ENCODE measurements at places on chromosomes 13 and 19.

DNA sequence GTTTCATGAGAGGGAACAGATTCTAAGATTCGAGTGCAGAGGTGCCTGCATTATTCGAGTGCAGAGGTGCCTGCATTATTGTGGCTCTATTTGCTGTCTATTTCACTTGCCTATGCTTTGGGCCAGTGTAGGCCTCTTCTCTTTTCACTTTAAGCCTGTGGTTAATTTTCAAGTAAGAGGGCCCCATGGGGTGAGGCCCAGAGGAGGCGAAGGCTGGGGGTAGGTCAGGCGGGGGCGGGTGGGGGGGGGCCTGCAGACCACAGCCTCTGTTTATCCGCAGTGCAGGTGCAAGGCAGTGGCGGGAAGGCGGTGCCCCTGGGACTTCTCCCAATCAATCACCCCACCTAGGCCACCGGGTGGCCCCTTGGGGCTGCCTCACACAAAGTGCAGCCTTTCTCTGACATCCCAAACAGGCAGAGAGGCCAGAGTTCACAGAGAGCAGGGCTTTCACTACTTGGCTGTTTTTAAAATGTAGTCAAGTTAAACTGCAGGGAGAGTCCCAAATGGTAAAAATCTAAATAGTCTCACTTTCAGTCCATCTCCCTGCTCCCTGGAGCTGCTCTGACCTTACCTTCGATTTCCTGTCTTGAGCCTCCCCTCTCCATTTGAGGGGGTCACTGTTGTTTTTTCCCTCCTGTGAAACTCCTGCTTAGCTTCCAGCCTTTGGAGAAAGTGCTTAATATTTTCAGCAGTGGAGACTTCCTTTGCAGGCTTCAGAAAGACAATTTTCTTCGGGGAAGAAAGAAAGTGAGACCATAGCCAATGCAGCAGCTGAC lies 249.0 kb downstream of the DLEU7 start:
- no peak for DNase-seq

DNA sequence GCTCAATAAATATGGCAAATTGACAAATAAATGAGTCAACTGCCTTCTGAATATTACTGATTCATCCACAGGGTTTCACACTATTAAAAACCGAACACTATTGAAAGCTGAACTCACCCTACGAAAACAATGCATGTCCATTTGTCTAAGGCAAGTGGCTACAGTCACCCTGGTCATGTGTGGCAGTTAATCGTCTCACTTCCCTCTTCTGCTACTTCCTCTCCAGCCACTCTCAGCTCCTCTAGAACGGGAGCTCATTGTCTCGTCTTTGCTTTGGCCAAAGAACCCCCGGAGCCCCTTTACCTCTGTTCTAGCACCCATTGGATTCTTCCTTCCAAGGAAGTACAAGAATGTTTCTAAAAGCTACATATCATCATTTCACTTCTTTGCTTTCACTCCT lies 74.4 kb upstream of the ZNF599 start:
- no peak for DNase-seq

DNA sequence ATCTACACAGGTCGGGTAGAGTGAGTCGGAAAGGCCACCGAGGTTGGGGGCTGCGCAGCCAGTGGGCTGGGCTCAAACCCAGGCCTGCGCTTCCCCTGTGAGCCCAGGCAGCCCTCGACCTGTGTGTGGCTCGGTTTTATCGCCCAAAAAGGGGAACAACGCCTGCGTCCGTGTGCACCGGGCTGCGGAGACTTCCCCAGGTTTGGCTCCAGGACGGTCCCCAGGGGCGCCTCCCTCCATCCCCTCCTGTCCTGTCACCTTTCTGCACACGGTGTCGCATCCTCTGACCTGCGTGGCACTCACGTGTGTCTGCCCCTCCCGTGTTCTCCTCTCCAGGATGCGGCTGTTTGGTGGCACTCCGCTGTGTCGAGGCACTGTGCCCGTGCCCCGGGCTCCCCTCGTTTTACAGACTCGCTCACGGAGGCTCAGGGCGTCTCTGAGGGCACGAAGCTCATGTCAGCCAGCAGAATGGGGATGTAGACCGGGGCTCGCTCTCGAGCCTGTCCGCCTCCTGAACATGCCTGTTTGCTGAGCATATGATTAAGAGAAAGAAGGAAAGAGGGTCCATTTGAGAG lies 25.9 kb downstream of the MCF2L start:
- DNase-seq = no peak

DNA sequence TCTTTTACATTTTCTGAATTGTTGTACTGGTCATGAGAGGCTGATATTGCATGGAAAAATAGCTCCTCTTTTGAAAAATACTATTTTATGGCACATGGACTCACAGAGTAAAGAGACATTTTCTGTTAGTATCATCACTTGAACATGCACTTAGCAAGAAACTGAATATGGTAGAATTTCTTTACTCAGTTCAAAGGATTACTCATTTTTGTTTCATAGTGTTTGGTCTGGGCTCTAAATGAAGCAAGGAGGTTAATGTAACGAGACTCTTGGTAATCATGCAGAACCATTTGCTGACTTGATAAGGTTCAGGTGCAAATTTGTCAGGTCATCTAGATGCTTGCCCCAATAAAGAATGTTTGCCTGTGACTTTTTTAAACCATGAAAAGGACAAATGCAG lies 63.2 kb downstream of the GPC6 start:
- DNase-seq = no peak

DNA sequence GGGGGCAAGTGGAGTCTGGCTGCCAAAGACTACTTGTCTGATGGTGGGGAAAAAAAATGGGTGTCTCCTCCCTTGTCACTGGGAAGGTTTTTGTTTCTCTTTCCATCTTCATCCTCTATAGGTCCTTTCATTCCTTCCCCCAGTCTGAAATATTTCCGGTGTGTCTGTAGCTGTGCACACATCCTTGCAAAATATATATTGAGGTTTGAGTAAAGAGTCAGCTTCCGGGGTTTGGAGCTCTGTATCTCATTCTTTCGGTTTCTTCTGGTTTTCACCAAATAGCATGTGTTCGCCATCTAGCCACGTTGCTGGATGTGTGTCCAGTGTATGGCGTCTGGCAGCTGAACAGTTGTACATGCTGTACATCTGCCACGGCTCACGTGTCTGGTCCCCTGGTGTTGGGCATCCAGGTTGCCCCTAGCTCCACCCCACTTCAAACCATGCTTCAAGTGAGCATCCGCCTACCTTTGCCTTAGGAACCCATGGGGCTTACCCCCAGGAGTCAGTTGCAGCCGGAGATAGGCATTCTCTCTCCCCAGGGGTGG lies 142.2 kb downstream of the SIPA1L3 start:
- peak; percentile 84 for DNase-seq

DNA sequence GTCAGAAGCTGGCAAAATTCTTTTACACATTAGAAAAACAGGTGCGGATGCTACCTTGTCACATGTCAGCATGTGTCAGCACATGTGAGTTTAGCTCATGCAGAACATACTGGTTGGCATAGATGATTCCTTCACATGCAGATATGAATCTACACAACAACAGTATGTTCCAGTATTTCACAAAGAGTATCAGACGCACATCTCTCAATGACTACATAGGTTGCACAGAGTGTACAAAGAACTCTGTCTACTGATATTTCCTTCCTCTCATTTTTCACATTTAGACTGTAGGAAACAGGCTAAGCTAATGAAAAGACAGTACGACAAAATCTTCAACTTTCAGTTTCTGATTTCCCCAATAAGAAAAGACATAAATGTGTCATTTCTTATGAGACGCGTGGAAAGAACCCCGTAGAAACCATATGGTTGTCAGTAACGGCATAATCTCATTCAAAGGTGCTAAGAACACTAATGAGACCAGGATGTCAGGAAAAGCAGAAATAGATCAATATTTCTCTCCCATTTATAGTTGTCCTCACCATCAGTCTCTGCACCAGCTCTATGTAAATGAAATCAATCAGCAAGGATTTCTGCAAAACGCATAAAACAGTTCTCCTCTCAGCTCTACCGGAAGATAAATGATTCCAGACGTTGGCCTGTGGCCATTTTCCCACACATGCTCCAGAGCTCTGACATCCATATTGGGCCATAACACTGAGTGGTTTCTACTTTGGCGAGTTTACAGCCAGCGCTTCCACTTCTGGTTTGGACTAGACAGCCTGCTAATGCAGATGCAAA lies 81.2 kb downstream of the STARD13 start:
- no peak for DNase-seq

- DNase-seq = no peak
Measured at GRCh38 chr13:94080527-94080926, 399.0 kb downstream of the DCT start.

DNA sequence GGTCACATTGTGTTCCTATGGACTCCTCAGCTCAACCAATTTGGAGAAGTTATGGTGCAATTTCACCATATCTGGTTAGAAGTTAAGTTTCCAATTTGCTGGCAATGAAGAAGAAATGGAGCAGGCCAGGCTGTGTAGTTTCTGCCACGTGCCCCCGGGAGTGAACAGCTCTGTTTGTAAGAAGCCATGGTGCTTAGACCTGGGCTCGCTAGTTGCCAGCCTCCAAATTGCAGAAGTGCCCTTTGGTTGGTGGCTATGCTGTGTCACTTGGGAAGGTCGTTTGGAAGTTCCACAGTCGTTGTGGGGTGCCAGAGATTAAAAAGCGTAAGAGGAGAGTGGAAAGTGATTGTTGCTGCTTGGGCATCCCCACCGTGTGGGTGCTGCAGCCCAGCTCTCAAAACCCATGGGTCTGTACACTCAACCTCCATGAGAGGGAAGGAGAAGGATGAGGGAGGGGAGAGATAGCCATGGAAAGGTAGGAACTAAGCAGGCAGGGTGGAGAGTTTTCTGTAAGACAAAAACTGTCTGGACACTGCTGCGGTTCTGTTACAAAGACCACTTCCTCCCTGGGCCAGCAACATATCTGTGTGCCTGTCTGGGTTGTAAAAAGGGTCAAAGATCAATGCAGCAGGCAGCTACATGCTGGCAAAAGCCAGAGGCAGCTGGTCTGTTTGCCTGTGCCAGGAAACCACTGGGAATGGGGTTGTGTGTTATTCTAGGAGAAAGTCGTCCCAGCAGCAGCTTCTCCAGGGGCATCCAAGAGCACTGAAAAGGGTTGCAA lies 10.8 kb downstream of the ALOX5AP start:
- no peak for DNase-seq

GRCh38 chr13:40352802-40353562 lies 313.5 kb downstream of the FOXO1 start:
- no peak for DNase-seq

DNA sequence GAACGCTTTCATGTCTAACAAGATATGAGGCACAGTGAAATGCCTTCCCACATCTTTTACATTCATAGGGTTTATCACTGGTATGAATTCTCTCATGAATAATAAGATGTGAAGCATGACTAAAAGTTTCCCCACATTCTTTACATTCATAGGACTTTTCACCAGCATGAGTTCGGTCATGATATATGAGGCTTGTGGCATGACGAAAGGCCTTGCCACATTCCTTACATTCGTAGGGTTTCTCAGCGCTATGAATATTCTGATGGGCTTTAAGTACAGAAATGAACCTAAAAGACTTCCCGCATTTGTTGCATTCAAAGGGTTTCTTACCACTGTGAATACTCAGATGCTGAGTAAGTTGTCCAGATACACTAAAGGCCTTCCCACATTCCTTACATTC lies 21.3 kb downstream of the ZNF607 start:
- no peak for DNase-seq

GRCh38 chr19:32457571-32458158 lies 52.1 kb downstream of the DPY19L3 start:
- DNase-seq = no peak

DNA sequence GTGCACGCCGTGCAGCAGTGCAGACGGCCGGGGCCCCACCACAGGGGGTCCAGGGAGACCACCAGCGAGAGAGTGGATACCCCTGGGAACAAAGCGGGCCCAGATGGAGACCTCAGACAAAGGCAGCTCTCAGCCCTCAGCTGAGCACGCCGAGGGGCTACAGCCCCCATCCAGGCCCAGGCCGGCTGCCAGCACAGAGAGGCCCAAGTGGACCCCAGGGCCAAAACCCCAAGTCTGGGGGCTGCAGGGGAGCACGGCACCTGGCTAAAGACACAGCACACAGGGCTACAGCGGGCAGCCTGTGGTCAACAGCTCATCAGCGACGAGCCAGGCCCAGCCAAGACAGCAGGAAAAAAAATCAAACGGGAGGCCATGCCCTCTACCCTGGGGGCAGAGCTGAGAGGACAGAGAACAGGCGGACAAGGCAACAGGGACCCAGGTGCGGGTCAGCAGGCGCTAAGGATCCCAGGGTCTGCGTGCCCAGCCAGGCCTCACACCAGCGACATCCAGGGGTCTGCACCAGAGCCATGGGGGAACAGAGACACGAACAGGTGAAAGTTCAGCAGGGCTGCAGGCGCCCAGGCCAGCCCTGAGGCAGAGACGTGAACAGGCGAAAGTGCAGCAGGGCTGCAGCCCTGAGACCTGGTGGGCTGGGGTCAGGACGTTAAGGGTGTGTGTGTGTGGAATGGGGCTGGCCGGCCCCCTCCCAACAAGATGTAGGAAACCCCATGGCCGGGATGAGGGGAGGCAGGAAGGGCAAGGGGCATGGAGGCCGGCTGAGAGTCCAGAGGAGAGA lies 34.3 kb downstream of the RASA3 start:
- DNase-seq = no peak

DNA sequence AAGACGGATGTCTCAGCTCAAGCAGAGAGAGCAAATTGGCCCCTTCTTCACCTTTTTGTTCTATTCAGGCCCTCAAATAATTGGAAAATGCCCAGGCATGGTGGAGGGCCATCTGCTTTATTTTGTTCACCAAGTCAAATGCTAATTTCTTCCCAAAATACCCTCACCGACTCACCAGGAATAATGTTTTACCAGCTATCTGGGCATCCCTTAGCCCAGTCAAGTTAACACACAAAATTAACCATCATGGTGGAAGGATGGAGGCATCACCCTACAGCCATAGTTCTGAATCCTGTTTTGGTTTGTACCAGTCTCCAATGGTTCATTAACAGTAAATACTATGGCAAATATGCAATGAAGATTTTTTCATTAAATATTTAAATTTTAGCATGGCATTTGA lies 51.7 kb upstream of the SERP2 start:
- no peak for DNase-seq

DNA sequence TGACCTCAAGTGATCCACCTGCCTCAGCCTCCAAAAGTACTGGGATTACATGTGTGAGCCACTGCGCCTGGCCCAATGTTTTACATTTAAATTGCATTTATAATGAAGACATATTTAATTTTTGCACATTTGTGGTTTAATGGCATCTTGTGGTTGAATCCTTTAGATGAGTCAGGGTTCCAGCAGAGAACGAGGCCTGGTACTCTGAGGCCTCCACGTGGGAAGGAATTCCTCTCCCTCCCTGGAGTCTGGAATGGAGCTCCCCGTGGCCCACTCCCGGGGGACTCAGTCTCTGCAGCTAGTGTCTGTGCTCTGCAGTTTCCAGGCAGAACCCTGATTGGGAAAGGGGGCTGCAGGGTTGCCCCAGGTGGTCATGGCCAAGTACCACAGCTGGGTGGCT lies 24.2 kb downstream of the ZFR2 start:
- DNase-seq = no peak

DNA sequence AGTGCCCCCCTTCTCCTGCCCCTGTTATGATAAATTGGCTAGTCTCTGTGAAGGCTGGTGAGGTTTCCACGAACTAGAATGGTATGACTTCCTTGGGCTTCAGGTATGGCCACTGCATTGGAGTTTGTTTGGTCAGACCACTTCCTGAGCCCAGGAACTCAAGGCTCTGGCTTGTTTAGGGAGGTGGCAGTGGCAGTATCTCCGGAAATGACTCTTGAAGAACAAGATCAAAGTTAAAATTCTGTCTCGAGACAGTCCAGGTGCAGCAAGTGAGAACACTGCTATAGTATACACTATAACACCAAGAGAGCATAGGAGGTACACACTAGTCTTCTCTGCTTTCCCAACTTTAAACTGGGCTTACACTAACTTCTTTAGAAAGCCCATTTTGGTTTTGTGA lies 309.1 kb downstream of the KLF12 start:
- DNase-seq = peak; percentile 21

Data from CD4-positive, alpha-beta T cell treated with Interleukin-17A for 1 hour (primary cell).